NCI-H2081 (cell line): ENCODE measurements at places on chromosomes 1 and 21.

- no peak for DNase-seq
Observed at GRCh38 chr1:247638781-247639180, 33.4 kb downstream of the OR2G3 start.

DNA sequence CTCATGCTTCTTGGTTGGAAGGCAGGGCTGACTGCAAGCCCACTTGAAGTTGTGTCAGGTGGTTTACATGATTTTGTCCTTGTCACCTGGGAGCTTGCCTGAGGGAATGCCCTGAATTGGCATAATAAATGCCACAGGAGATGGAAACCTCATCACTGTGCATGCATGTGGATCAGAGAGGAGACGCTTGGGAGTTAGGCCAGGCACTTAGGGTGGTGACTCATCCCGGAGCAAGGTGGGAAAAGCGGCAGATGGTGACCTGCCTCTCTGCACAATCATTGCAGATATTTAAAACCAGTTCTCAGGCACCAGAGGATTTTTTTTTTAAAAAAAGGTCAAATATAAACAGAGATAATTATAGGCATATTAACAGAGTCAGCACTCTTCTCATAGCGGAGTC lies 202.2 kb upstream of the KIAA0040 start:
- no peak for DNase-seq

DNA sequence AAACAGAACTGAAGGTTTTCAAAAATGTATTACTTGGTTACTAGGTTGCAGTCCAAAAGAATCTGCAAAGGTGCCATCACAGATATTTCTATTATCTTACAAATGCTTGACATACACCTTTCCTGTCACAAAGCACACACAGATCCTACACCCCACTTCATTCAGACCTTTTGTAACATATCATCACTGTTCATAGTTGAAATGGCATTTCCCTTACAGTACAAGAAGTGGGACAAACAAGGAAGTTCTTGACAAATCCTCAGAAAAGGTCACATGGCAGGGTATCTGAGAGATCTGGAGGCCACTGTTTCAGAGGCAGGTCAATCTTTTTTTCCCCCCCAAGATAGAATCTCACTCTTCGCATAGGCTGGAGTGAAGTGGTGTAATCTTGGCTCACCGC lies 21.3 kb downstream of the TOR1AIP2 start:
- no peak for DNase-seq

GRCh38 chr21:42092771-42093170 lies 21.7 kb downstream of the UMODL1 start:
- DNase-seq = no peak

DNA sequence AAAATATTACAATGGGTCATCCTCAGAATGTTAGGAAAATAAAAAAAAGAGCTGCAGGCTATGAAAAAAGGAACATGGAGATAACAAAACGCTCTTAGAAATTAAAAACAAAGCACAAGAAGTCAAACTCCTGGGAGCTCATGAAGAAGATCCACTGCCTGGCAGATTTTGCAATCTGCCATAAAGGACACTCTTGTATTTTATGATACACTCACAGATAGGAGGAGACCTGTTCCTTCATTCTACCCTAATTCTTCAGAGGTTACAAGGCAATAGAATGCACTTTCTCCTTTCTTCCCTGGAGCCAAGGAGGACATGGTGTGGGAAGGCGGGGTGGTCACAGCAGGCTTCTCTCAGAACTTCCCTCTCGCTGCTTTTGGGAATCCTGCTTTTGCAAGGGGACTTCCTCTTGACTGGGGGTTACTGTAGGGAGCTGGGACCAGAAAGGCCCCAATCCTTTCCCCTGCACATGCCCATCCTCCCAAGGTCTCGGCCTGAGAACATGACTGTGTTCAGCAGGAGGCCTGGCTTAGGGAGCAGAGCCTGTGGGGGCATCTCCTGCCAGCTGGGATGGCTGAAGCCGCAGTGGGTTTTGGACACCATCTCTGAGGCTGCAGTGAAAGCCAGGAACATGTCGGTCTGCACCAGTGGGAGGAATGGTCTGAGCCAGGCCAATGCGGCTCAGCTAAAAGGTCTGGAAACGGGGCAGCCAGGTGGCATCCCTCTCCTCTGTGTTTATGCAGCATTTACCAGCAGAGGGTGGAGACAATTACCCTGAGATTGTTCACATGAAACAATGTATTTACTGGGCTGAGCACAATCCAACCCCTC lies 44.8 kb downstream of the GPR161 start:
- no peak for DNase-seq

DNA sequence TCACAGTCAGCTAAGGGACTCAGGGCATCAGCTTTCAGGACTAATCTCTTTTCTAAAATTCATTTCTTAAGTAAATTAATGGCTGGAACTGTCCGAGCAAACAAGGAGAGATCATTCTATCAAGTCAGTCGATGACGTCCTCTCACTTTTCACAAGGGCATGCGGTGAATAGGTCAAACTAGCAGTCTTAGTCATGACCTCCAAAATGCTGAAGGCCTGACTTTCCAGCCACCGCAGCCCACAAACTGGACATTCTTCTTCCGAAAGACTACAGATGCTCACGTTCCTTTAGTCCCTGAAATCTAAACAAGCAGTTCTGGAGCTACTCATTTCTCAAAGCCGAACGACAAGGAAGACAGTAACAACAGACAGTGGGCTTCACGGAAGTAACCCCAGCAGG lies 127.9 kb downstream of the TIAM1 start:
- DNase-seq = no peak

GRCh38 chr1:145916745-145917144 lies 1.8 kb downstream of the PEX11B start:
- DNase-seq = no peak

- no peak for DNase-seq
Observed at GRCh38 chr1:230349020-230349393, 77.1 kb downstream of the PGBD5 start.

- no peak for DNase-seq
Observed at GRCh38 chr1:241129207-241129960, 227.6 kb downstream of the RGS7 start.
